ENCODE measurements at places on chromosomes 1 and 21.
A peak's percentile ranks its signal among the peaks of the same experiment; 100 is the strongest.

DNA sequence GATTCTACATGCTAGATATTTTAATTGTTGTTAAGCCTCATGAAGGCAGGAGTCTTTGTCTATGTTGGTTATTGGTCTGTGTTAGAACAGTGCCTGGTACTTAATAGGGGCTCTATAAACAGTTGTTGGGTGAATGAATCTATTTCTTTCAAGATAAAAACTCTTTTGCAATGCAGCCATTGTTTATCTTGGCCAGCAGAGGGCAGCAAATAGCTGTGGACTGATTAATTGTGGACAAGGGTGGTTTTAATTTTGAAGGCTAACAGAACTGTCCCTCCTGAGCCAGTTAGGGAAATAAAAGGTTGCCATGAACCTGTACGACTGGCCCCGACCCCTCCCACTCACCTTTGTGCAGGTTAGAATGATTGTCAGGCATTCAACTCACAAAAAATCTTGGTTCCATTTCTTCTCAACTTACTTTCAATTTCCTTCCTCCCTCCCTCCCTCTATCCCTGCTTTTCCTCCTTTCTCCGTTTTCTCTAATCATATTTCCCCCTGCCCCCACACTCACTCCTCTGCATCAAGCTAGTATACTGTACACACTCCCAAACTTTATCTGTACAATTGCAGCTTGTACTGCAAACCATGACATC, 66.3 kb upstream of the DIRAS3 start:
- H3K4me3 ChIP-seq: no peak overlapping the region
- H3K4me1 ChIP-seq: no peaks in the 10 kb centered on the region
- H3K27me3 ChIP-seq: no peaks in the 10 kb centered on the region
- H3K36me3 ChIP-seq: no peaks in the 10 kb centered on the region
- H3K27ac ChIP-seq: no peak overlapping the region

GRCh38 chr1:21818656-21819055, 6.6 kb downstream of the LDLRAD2 start:
- no peaks in the 10 kb centered on the region for H3K4me1 ChIP-seq
- peak; percentile 76 for DNase-seq
- no peaks in the 10 kb centered on the region for H3K36me3 ChIP-seq
- H3K27me3 ChIP-seq: no peaks in the 10 kb centered on the region
- no peak overlapping the region for H3K4me3 ChIP-seq

GRCh38 chr21:45090966-45091365, 16.6 kb downstream of the ADARB1 start:
- no peak for DNase-seq
- no peak overlapping the region for H3K27ac ChIP-seq
- no peaks in the 10 kb centered on the region for H3K36me3 ChIP-seq
- H3K27me3 ChIP-seq: no peaks in the 10 kb centered on the region

GRCh38 chr1:167663002-167663772, 33.2 kb downstream of the RCSD1 start:
- H3K27me3 ChIP-seq: no peaks in the 10 kb centered on the region
- no peak overlapping the region for H3K4me3 ChIP-seq
- no peaks in the 10 kb centered on the region for H3K36me3 ChIP-seq

GRCh38 chr1:117673405-117673804, 67.6 kb downstream of the TENT5C start:
- H3K4me3 ChIP-seq: no peak overlapping the region
- peaks cover 3% of the 10 kb centered on the region for H3K4me1 ChIP-seq
- no peak overlapping the region for H3K27ac ChIP-seq
- no peaks in the 10 kb centered on the region for H3K36me3 ChIP-seq

DNA sequence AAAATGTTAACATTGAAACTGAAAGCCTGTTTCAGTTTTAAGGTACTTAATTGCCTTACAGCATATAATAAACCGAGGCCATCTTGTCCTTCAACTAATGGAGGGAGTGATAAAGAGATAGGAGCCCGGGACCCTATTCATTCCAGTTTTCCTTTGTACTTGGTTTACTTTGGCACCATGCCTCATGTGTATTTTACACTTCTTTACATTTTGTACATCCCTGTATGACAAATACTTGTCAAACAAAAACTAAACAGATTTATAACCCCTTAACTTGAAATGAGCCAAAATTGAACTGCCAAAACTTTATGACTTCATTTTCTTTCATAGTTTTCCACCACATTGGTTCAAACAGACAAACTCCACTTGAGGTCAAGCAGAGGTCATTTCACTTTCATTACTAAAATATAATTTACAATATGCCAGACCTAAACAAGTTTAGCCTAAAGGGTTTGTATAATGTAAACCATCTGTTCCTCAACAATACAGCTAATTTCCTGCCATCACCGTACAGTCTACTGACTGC, 30.9 kb upstream of the UBE2U start:
- no peak for DNase-seq
- H3K27me3 ChIP-seq: no peaks in the 10 kb centered on the region
- H3K4me1 ChIP-seq: peaks cover 8% of the 10 kb centered on the region
- H3K27ac ChIP-seq: no peak overlapping the region

GRCh38 chr21:21101911-21102310, 103.7 kb downstream of the NCAM2 start:
- no peaks in the 10 kb centered on the region for H3K4me1 ChIP-seq
- no peaks in the 10 kb centered on the region for H3K36me3 ChIP-seq
- H3K27me3 ChIP-seq: no peaks in the 10 kb centered on the region
- H3K27ac ChIP-seq: no peak overlapping the region
- H3K4me3 ChIP-seq: no peak overlapping the region
- DNase-seq: peak; percentile 60

DNA sequence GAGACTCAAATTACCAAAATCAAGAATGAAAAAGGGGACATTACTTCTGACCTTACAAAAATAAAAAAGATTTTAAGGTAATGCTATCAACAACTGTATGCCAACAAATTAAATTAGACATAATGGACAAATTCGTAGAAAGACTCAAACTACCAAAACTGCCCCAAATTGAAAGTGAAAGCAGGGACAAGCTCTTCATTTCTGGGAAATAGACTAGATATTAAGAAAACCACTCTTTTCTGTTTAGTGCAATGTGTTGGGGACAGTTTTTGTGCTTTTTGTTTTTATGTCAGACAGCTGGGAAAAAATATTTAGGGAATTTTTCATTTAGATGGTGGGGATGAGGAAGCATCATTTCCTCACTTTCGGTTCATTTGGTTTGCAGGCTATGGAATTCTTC, 4.9 kb upstream of the GBP1 start:
- no peaks in the 10 kb centered on the region for H3K27me3 ChIP-seq
- no peak overlapping the region for H3K27ac ChIP-seq
- DNase-seq: no peak
- H3K36me3 ChIP-seq: no peaks in the 10 kb centered on the region

All from Karpas-422 (cell line).